CD14-positive monocyte (primary cell): ENCODE measurements at places on chromosomes 1 and 21.

DNA sequence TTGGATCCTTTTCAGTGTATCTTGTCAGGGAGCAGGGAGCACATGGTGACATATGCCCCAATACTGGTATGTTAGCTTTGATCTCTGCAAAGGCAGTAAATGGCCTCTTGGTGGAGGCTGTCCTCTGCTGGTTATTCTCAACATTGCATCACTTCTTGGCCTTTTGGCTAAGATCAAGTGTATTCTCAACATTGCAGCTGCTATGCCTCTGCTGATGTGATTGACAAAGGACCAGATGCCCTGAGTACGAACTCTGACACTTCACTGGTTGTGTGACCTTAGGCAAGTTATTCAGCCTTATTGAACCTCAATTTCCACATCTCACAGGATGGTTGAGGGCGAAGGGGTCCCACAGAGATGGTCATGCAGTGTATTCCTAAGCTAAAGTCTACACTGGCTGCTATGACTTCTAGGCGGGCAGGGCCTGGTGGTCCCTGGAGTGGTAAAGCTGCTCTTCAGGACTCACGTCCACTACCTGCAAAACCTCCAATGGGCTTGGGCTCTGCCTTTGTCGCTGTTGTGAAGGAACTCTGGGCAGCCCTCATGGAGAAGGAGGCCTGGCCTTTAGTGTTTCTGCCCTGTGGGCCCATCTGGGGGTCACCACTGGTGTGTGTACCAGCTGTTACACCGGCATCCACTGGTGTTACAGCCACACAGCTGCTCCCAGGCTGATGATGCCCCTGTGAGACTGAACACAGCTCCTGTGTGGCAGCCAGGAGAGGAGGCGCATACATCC, 64.8 kb downstream of the DNTTIP2 start:
- peak; percentile 21 for DNase-seq

DNA sequence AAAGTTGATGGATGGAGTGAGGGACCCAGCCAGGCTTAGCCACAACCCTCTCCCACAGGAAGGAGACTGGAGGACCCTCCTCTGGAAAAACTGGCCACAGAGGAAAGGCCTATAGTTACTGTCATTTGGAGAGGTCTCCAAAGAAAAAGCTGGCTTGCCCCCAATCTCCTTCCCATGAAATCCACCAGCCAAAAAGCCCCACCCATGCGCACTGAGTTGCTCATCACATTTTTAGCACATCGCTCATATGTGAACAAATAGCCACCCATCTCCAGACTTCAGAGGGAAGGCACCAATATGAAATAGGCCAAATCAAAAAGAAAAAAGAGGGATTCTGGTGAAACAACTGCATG, 36.9 kb upstream of the QSOX1 start:
- no peak for DNase-seq

GRCh38 chr1:178267646-178268094, 173.8 kb downstream of the RASAL2 start:
- DNase-seq, result no peak

DNA sequence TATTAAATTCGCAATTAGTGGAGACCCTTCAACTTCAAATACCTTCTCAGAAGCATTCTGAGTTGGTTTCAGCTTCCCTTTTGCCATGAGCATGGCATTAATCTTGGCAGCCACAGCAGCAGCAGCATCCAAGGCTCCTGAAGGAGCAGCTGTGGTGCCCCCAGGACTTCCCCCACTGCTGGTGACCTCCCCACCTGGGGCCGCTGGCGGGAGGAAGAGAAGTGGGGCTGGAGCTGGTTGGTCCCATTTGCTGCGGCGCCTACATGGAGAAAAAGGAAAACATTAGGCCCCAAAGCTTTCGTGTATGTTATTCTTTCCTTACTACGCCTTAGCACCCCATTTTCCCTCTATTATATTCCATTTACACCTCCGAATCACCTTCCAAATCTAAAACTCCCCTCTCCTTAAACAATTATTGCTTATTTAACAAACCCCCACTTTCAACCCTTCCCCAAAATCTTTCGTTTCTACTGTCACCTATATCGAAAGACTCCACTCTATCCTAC, 569 bp downstream of the KHDC4 start:
- DNase-seq, result no peak

DNA sequence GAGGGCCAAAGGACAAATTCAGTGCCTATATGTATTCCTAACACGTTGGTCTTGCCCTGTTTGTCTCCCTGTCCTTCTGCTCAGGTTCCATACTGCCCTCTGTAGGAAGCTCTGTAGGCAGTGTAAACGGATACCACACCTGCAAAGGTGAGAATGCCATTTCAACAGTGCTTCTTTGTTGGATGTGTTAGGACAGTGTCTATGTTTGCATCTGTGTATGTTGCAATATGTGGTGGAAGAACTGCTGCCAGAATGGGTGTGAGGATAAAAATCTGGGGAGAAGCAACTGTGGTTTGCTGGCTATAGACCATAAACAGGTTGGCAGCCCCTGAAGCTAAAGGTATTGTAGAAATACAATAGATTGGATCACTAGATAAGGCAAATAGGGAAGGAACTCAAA, 113.1 kb upstream of the BMP8A start:
- no peak for DNase-seq

- DNase-seq, result no peak
These were observed 600.7 kb upstream of the USP24 start for GRCh38 chr1:55815745-55816455.

- no peak for DNase-seq
These were observed 37.8 kb upstream of the CCSAP start for GRCh38 chr1:229380536-229381160.

DNA sequence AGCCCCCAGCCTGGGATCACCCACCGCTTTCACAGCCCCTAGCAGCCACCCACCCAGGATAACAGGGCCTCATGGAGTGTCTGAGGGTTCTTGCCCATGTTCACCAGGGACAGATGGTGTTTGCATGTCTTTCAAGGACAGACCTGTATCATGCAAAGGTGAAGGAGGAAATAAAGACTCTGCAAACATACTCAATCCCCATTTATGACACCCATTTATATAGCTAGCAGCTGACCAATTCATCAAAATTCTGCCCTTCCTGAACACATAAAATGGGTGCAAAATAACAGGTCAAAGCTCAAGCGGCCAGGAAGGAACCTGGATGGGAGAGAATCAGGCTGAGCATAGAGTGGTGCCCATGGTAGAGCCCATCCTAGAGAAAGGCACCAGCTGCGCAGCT, 32.8 kb upstream of the LYPD8 start:
- DNase-seq, result no peak

- DNase-seq, result peak; percentile 43
These were observed 49.8 kb upstream of the SCAF4 start for GRCh38 chr21:31781737-31782136.
